ENCODE measurements at places on chromosomes 6 and 20.

GRCh38 chr20:33531047-33531877, 41.4 kb downstream of the CBFA2T2 start:
- no peak for DNase-seq

- no peak for DNase-seq
Observed at GRCh38 chr20:32767418-32768198, 5.4 kb downstream of the DNMT3B start.

- no peak for DNase-seq
Observed at GRCh38 chr20:15113144-15113773, 775.8 kb upstream of the FLRT3 start.

DNA sequence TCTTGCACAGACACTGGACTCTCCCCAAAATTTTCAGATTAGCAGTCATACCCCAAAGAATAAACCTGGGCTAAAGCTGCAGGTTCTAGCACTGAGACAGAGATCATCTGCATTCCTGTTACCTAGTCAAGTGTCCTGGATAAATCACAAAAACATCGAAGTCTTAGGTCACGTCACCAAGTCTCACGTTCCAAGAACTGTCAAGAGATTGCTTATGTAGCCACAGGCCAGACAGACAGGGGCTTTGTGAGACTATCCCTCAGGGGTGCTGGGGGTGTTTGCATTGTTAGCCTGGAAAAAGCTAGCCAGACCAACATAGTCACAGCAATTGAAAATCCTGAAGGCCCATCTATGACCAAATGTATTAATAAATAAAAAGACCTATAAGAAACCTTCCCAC, 243.1 kb upstream of the PREP start:
- no peak for DNase-seq

DNA sequence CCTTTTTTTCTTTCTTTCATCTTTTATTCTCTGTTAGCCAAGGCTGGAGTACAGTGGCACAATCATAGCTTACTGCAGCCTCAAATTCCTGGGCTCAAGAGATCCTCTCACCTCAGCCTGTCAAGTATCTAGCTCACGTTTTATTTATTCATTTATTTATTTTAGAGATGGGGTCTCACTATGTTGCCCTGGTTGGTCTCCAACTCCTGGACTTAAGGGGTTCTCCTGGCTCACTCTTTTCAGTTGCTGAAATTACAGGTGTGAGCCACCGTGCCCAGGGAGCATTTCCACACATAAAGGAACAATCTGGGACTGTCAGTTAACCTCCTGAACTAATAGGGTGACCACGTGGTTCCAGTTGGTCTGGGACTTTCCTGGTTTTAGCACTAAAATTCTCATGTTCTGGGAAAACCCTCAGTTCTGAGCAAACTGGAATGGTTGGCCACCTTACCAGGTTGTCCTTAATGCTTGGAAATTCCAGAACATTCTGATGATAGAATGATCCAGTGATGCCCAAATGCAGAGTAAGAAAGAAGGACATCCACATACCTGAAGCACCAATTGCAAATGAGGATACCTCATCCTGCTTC, 105.5 kb upstream of the ZNF217 start:
- no peak for DNase-seq

GRCh38 chr6:129136751-129137150, 253.8 kb downstream of the LAMA2 start:
- no peak for DNase-seq

DNA sequence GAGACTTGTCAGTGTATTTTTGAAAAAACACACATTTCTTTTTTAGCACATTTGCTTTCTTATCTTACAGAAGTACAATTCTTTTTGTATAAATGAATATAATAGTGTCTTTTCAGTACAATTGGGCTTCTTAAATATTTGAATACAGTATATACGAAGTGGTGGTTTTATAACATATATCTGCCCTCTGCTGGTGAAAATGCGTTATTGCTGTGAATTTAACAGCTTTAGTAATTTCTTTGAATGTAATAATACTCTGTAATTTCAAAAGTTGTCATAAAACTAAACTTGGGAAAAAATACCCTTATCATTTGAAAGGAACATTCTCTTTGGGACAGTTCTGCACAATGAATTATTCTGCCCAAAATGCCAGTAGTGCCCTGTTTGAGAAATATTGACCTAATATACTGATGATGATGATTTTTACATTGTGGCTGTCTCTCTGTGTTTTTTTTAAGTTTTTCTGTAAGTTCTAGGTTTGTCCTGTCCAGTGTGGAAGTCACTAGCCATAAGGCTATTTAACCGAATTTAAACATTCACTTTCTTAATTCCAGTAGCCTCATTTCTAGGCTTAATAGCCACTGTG, 19.0 kb downstream of the SMAP1 start:
- peak; percentile 22 for DNase-seq

DNA sequence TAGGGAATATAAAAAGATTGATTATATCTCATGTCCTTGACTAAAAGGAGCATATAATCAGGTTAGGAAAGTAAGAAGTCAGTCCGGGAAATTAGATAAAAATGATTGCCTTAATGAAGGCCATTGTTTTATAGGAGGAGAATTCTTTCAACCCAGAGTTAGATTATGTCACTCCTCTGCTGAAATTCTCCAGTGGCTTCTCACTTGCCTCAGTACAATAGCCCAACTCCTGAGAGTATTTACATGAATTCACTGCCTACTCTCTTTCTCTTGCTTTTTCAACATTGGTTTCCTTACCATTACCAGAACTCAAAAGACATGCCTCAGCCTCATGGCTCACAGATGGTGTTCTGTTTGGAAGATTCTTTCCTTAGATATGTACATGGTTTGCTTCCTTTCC, 114.9 kb downstream of the EPHA7 start:
- DNase-seq = no peak

GRCh38 chr6:965343-965742, 272.4 kb upstream of the EXOC2 start:
- DNase-seq = no peak

DNA sequence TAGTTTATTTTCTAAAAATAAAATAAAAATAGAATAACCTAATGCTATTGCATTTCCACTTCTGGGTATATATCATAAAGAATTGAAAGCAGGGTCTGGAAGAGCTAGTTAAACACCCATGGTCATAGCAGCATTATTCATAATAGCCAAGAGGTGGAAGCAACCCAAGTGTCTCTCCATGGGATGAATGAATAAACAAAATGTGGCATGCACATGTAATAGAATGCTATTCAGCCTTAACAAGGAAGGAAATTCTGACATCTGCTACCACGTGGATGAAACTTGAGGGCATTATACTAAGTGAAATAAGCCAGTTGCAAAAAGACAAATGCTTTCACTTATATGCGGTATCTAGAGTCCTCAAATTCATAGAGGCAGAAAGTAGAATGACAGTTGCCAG, 130.8 kb downstream of the TIAM2 start:
- no peak for DNase-seq

DNA sequence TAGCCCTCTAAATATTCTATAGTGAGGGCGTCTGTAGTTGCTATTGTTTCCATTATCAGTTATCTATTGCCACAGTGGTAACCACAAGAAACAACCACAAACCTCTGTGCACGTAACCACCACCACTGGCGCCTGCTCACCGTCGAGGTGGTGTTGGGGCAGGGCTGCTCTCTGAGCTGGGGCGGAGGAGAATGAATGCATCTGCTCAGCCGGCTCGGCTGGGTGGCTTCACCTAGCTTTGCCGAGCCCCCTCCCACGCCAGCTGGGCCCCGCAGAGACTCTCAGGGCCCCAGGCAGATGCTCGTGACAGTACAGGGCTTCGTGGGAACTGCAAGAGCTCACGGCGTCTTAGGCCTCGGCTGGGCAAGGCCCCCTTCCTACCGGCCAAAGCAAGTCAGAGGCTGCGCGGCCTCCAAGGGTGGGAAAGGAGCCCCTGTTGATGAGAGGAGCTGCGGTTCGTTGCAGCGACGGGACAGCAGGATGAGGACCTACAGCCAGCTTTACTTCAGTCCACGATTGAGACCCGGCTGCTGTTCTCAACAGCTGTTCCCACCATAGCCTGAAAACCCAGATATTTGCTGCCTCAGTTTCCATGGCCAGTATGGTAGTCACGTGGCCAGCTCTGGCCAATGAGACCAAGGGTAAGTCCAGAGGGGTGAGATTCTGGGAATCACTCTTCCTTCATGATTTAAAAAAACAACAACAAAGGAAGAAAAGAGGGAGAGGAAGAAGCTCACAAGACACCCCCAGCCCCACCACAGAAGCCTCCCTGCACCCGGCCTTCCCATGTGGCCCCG, 120.2 kb upstream of the AFDN start:
- peak; percentile 67 for DNase-seq

DNA sequence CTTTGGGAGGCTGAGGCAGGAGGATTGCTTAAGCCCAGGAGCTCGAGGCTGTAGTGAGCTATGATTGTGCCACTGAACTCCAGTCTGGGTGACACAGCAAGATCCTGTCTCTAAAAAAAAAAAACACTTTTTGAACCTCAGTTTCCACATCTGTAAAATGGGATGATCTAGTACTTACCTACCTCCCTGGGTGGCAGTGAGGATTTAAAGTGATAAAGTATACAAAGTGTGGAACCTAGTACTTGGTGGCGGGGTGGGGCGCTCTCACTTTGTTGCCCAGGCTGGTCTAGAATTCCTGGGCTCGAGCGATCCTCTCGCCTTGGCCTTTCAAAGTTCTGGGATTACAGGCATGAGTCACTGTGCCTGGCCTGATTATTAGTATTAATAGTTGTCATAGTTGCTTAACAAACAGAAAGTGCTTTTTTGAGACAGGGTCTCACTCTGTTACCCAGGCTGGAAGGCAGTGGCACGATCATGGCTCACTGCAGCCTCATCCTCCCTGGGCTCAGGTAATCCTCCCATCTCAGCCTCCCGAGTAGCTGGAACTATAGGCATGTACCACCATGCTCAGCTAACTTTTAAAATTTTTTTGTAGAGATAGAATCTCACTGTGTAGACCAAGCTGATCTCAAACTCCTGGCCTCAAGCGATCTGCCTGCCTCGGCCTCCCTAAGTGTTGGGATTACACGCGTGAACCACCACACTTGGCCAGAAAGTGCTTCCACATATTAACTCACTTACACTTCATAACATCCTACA, 7.0 kb upstream of the PLTP start:
- DNase-seq = no peak

GRCh38 chr6:132798869-132799538, 567 bp upstream of the SLC18B1 start:
- DNase-seq = peak; percentile 79

DNA sequence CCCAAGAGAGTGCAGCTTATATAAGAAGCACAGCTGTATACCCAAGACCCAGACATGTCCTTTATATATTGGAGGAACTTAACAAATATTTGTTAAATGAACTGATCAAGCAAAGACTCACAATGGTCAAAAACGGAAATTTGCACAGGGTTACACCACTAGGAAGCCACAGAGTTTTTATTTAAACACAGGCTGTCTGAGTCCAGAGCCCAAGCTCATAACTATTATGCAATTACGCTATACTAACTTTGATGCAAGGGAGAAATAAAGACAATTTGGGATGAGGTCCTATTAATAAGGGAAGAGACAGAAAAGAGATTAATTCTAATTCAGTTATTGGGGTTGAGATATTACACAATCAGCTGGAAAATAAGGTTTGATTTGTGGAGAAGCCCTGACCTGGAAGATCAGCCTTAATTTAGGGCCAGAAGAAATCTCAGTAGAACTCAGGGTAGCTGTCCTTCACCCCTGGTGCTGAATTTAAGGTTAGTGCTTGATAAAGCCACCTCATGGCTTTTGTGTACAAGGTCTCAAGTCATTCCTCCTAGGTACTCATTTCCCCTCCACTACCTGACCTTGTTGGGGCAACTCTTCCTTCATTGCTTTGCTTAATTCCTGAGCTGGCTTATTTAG, 10.5 kb upstream of the ZNF334 start:
- no peak for DNase-seq

DNA sequence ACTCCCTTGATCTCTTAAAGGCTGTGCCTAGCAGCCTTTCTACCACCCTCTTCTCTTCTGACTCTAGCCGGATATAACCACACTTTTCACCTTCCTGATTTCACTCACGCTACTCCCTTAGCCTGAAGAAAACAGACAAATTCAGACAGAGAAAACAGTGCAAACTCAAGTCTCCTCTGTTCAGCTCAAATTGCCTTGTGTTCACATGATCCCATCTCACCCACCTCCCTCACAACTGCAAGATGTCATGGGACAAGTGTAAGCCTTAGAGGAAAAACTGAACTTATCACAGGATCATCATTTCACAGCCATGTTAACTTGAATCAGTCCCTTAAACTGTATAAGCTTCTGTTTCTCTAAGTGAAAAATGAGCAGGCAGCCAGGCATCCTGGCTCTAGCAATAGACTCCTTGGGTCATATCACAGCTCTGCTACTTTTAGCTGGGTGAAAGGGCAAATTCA, 66.5 kb upstream of the TENT5A start:
- DNase-seq = no peak

- DNase-seq = peak; percentile 14
Observed at GRCh38 chr20:2217857-2218539, 77.8 kb upstream of the TGM3 start.

DNA sequence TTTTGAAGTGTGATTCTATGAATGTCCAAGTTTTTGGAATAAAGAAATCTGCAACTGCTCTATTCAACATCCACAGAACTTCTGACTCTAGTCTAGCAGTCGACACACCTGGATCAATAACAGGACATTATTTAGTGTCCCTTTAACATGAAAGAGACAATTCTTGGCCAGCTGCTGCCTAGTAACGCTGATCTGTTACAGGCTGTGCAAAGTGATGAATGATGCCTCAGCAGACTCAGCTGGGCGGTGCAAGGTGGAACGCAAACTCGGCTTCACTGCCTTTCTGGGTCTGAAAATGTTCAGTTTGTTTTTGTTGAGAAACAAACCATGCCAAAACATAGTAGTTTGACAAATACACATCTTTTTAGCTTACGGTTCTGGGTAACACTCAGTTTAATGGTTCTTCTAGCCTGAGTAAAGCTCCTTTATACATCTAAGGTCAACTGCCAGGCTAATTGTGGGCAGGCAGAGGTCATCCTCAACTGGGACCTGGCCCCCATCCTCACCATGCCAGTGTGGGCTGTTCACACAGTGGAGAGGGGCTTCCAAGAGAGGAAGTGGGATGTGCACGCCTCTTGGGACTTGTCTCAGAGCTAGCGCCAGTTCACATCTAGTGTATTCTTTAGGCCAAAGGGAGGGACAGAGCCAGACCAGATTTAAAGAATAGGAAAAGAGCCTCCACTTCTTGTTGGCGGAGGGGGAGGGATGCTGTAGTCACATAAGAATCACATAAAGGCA, 879.7 kb downstream of the QKI start:
- no peak for DNase-seq

- DNase-seq = no peak
Observed at GRCh38 chr6:168255283-168255881, 64.2 kb downstream of the DACT2 start.

DNA sequence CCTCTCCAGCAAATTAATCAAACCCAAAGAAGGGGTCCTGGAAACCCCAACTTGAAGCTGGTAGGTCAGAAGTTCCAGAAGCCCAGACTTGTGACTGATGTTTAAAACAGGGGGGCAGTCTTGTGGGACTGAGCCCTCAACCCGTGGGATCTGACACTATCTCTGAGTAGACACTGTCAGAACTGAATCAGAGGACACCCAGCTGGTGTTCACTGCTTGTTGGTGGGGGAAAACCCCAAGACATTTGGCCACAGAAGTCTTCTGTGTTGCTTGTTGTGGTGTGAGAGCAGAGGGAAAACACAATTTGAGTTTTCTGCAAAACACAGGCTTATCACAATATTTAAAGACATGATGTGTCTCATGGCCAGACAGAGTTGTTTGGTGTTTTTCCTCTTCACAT, 29.9 kb downstream of the KIF13A start:
- DNase-seq = no peak

Data from stimulated activated CD4-positive, alpha-beta T cell treated with anti-CD3 and anti-CD28 coated beads, Interleukin-4, amount 100 ng/mL, for 24 hours (primary cell).